ENCODE measurements at places on chromosomes 6 and 20.

DNA sequence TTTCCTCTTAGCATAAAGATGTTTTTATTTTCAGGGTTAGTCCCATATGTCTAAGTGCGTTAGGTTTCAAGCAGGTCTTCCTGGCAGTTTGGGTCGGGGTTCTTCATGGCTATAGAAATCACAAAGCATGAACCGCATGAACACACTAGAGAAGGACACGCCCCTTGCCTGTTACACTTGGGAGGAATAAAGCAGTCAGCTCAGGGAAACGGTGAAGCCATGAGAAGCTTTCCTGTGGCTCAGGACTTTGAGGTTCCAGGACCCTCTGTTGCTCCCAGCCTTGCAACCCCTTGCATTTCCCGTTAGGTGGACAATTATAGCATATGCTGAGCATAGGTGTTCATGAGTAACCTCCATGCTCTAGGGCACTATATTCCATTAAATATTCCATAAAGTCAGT lies 96.7 kb downstream of the SYCP2 start:
- DNase-seq = no peak

DNA sequence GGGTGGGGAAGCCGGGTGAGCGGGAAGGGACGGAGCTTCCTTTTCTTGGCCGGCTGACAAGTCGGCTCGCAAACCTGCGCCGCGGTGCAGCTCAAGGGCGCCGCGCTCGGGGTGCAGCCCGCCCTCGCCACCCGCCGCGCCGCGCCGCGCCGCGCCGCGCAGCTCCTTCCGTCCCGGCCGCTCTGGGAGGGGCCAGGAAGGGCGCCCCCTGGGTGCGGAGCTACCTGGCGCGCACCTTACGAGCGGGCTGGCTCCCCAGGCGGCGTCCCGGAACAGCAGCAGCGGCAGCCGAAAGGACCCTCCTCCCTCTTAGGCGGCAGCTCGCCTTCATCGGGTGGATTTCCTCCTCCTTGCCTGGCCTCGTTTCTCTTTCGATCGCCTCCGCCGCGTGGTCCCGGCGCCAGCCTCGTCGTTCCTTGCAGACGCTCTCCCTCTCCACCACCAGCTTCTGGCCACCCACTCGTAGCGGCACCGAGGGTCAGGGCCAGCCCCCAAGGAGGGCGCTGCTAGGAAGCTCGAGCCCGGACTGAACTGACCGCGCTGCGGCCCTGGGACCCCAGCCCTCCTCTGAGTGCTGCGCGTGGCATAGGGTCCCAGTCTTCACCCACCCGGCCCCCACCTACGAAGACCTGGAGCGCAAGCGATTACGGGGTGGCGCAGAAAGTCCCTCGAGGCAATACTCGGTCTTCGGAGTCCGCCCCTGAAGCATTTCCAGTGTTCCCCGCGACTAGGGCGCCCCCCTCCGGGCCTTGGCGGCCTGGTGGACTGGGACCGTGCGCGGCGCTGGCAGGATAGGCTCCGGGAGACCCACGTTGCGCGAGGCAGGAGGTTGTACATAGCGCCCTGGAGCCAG lies at the start of gene MAP3K5:
MAP3K5 (minus strand) TSS at position 68 of the 853 bp plus-strand sequence. CDS start 320 bp downstream, outside the sequence.
- DNase-seq = peak; percentile 68

DNA sequence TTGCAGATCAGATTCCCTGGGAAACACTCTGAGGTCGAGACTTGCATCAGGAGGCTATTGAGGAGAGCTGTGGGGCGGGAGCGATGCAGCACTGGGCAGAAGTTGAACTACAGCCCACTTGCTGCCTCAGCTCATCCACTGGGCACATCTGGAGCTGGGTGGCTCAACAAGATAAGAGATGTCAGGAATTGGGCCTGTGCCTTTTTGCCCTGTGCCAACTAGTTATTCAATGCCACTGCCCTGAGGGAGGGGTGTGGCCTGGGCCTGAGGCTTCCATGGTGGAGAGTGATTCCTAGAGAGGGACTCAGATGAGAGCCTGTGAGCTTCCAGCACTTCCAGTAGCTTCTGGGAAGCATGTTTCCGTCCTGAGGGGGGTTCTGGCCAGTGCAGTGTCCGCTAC lies 32.7 kb downstream of the BRPF3 start:
- no peak for DNase-seq

DNA sequence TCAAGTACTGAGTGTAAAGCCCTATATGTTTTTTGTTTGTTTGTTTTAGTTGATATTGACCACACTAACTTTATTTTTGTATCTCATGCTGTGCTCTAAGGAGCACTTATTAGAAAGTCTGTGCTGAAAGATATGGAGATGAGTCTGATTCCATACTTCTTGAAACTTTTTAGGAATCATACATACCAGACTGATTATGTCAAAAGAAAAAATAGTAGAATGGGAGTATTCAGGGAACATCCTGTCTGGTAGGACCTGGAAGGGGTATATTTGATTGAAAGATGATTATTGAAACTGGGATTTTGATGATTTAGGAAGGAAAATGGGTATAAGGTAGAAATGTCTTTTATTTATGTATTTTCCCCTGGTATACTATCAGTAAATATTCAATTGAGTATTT lies 111.4 kb downstream of the QKI start:
- DNase-seq = no peak

DNA sequence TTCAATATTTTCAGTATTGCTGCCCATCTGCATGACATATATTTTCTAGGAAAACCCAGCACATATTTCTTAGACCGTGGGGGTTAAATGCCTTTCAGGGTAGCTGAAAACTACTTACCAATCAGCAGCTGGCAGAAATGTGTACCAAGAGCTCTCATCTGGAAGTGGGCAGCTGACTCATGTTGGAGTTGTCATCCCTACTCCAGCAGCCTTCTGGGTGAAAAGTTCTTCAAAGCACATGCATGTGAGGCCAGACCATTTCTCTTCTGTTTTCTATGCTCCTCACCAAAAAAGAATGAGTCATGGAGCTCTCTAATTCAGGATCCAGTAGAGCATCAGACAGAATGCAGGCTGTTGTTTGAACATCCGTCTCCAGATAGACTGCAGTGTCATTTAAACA lies 135.5 kb downstream of the PAX1 start:
- DNase-seq = no peak

DNA sequence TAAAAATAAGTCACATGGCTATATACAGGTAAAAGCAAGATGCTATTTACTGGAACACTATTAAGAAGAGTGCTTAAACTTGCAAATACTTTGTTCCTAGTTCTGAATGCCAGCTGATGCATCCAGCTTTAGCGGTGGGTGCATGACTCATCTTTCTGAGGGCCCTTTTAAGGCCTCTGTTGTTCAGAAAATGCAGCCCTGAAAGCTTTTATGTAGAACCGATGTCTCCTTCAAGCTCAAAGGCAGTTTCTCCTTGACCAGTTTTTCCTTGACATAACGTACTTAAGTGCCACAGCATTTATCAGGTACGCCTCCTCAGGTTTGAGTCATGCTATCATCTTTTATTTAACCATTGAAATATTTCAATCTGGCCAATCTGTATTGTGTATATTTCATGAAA lies 82.8 kb downstream of the MLIP start:
- DNase-seq = no peak

DNA sequence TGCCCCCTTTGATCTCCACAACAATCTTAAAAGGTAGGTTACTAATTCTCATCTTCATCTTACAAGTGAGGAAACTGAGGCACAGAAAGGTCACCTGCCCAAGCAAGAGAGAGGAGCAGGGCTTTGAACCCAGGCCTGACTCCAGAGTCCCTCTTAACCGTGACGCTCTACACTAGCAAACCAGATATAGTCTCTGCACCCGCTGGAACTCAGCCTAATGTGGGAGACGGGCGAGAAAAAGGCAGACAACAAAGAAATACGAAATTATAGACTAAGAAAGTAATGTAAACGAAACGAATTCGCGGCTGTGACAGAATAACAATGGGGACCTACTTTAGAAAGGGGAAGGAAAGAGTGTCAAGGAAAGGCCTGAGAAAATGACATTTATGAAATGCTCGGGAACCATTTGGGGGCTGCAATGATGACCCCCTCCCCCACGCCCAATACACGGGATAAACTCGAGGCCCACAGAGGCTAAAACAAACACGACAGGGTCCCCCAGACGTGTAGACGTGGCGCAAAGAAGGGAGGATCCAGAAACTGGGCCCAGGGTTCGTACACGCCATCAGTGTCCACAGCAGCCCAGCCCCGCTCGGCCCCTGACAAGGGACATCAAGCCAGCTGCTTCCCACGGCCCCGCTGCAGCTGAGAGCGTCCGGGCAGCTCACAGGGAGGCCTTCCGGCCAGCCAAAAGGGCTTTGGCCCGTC lies 637 bp downstream of the TRPC4AP start:
- DNase-seq = no peak

- DNase-seq = no peak
Observed at GRCh38 chr20:57505979-57506378, 19.0 kb downstream of the CTCFL start.

- DNase-seq = no peak
Observed at GRCh38 chr6:146472918-146473317, 70.7 kb upstream of the RAB32 start.

DNA sequence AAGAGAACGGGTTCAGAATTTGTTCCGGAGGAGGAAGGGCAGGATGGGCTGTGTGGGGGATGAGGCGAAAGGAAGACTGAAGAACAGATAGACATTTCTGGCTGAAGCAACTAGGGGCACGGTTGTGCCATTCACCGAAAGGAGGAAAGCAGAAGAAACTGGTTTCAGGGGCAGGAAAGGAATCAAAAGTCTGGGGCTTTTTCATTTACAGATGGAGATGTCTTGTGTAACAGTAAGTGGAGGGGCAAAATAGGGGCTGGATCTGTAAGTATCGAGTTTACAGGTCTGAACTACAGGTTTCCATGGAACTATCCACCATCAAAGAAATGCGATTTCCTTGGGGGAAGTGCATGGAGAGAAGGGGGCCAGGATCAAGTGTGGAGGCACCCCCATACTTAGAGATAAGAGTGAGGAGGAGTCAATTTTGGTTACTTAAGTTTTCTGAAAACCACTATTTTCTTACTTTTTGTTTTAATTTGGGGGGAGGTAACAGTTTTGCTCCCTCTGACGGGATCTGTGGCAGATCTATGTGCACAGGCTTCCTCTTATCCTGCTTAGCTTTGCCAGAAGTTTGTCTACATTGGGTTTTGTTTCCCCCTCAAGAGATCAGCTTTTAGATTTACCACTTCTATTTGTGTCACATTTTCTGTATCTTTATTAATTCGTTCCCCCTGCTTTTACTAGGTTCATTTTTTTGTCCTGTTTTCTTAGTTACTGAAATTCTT lies 120.1 kb downstream of the SLC23A2 start:
- DNase-seq = no peak

- DNase-seq = no peak
Observed at GRCh38 chr6:21665110-21665391, 71.5 kb downstream of the SOX4 start.

- no peak for DNase-seq
Observed at GRCh38 chr20:63977739-63978276, 1.6 kb downstream of the SAMD10 start.
